GM04503 (cell line): ENCODE measurements at places on chromosomes 16 and 17.

- DNase-seq = no peak
Observed at GRCh38 chr16:49977427-49977826, 47.6 kb upstream of the CNEP1R1 start.

GRCh38 chr17:7574176-7574953 lies 5.1 kb upstream of the CD68 start:
- DNase-seq = no peak

DNA sequence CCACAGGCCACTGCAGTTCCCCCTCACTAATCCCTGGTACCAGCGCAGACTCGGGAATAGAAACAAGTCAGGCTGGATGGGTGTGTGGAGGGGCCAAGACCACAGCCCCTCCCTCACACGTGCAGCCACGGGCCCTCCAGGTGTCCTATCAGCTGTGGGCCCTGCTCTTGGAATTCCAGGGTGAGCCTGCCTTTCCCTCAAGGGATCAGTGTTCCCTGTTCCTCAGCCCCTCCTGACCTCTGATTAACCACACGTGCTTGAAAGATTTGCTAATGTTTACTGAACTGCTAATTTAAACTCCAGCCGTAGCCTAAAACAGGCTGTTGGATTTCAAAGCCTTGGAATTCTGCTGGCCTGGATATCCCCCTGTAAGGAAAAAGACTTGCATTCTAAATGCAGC lies 146.4 kb downstream of the SOCS1 start:
- DNase-seq = no peak

- no peak for DNase-seq
Observed at GRCh38 chr17:68443972-68444464, 13.3 kb downstream of the WIPI1 start.

- no peak for DNase-seq
Observed at GRCh38 chr16:6439129-6439528, 893.5 kb upstream of the RBFOX1 start.

GRCh38 chr17:34252095-34252443 lies 3.0 kb upstream of the CCL2 start:
- DNase-seq = no peak

DNA sequence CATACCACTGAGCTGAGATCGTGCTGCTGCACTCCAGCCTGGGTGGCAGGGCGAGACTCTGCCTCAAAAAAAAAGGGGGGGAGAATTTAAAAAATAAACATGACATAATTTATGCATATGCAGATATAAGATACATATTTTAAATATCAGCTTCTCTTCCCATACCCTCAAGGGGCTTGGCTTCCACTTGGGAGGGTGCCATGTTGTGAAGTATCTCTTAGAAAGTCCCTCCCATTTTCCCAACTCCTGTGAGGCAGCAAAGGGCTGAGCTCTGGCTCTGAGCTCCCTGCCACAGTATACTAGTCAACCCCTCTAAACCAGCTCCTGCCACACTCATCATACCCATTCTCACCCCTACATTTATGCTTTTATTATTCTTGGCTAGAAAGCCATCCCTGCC lies 39.4 kb downstream of the MYH11 start:
- no peak for DNase-seq

DNA sequence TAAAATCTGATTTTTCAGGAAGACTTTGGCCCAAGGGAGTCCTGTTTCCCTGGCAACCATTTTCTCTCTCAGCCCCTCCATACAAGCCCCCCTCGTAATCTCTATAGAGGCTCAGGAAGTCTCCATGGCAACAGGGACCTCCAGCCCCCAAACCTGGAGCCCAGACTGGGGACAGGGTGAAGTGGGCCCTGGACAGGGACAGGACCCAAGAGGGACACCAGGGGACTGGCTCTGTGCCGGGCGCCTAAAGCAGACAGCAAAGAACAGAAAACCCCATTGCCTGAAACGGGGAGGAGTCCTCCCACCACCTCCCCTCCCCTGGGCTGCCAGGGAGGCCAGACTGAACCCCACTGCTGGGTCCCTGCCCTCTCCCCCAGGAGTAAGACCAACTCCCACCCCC lies 40.6 kb downstream of the CPNE2 start:
- no peak for DNase-seq

DNA sequence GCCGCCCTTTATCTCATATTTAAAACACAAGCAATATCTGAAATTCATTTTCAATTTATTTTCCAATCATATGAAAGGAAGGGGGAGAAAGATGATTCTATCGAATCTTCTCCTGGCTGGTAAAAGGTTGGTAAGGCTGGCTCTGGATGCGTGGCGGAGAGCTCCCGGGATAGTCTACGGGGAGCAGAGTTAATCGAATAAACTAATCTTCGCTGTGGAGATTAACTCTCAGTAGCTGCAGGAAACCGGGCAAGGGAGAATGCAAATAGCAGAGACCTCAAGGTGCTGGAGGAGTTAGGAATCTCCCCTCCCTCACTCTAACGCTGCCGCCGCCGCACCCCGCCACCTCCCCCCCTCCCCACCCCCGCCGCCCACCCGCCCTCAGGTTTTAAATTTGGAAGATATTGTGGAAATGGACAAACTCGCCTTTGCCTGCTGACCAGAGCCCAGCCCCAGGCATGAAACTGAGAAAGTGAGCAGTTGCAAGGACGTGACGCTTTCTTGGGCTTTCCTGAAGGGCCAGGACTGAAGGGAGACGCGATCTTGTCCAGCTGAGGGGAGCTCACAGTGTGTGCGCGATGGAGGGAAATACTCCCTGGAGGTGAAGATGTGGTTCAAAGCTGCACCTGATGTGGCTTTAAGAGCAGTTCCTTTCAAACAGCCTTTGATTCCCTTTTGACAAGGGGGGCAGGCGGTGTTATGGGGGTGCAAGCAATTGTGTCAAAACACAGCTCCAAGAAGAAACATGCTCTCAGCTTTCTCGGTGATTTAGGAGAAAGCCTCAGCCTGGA lies 308.2 kb upstream of the IRX3 start:
- no peak for DNase-seq

GRCh38 chr16:23141959-23142740 lies 7.1 kb downstream of the USP31 start:
- DNase-seq = no peak

DNA sequence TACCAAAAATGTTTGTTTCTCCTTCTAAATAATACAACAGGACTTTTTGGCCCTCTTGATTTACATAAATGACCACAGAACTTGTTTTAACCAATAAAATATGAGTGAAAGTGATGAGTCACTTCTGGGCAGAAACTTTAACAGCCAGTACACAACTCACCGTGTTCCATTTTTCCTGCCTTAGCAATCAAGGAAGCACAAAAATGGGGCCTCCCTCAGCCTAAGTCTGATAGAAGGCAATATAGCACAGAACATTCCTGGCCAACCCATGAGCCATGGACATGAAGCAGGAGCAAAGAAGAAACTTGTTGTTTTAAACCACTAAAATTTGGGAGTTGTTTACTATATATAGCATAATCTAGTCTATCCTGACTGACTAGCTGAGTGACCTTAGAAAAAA lies 61.1 kb upstream of the MTMR4 start:
- DNase-seq = peak; percentile 29

- no peak for DNase-seq
Observed at GRCh38 chr16:57579361-57579665, 36.9 kb downstream of the ADGRG5 start.

GRCh38 chr17:31488264-31488981 lies 96.9 kb downstream of the RAB11FIP4 start:
- no peak for DNase-seq

DNA sequence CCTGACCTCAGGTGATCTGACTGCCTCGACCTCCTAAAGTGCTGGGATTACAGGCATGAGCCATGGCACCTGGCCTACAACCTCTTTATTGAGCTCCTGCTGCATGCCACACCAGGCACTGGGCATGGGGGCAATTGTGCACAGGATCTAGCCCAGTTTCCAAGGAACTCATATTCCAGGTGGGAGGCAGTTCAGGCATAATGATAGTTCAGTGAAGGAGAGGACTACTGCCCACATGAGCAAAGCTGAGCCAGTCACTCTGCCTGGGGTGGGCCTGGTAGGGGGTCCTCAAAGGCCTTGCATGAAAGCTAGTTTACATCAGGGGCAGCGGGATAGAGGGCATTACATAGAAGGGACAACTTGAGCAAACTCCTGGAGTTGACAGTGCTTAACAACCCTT lies 2.6 kb upstream of the HCRT start:
- DNase-seq = no peak

DNA sequence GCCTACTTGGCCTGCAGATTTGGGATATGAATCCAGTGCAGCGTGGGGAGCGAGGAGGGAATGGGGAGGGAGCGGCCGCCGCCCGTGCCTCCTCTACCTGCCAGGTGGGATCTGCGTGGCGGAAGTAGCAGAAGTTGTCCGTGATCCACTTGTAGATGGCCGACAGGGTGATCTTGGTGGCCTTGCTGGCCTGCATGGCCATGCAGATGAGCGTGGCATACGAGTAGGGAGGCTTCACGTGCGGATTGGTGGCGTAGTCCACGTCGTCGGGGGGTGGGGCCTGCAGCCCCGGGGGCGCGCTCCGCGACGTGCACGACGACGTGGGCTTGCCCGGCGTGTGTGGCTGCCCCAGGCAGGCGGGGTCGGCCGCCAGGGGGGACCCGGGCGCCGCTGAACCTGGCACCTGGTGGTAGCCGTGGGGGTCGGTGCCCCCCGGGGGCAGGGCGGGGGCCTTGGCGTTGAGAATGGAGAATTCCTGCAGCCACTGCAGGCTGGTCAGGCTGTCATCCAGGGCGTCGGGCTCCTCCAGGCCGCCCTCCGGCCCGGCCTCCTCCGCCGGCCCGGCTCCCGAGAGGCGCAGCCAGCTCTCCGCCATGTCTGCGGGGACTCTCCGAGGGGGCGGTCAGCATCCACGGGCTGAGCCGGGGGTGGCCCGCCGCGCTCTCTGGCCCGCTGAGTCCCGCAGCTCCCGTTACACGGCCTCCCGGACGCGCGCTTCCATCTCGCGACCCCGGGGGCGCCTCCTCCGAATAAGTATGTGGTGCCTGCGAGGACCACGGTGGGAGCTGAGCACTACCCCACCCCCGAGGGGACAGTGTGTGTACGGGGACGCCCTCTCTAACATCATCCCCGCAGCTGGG lies 1.0 kb downstream of the FOXJ1 start:
- DNase-seq = no peak

GRCh38 chr16:11354407-11354732 lies 9.1 kb downstream of the RMI2 start:
- no peak for DNase-seq

DNA sequence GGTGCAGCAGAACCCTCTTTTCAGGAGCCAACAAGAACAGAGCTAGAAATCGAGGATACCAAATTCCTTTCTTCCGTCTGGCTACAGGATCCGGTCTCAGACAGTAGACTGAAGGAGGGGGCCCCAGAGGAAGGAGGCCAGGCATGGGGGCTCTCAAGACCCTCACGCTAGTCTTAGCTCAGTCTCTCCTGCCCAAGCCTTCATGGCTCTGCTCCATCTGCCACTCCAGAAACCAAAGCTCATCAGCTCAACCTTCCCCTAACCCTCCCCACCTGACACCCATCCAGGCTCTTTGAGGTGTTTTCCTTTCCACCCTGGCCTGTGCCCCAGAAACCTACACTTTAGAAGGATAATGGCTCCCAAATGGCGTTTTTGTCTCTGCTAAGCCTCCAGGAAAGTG lies 6.2 kb upstream of the TMEM92 start:
- DNase-seq = no peak

DNA sequence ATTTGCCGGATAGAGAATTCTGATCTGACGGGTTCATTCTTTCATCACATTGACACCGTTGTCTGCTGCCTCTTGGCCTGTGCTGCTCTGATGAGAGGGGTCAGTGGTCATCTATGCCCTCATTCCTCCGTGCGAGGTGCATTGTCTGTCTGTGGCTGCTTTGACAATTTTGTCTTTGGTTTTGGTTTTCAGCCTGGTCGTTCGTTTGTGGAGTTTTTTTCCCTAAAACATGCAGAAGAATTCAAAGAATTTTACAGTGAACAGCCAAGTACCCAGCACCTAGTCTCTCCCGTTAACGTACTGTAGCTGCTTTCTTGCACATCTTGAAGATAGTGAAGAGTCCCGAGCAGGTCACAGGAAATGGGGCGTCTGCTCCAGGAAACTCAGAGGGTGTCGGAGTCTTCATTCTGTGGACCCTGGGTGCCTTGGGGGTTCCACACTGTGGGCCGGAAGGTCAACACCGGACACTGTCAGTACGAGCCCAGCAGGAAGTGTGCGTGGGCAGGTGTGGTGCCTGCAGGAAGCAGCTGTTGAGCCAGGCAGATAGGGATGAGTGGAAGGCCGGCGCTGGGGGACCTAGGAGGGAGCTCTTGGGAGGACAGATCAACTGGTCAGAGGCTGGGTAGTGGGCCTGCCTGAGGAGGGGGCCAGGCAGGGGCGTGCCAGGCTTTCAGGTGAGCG lies 28.2 kb downstream of the CRAMP1 start:
- no peak for DNase-seq

- no peak for DNase-seq
Observed at GRCh38 chr16:12327971-12328726, 351.6 kb downstream of the SNX29 start.
